Activated naive CD4-positive, alpha-beta T cell treated with anti-CD3 and anti-CD28 coated beads for 36 hours (primary cell): ENCODE measurements at places on chromosomes 11 and 22. TPM values are rescaled to one million over a fixed set of nuclear protein-coding genes. Genes with fewer than 3 reads are reported as not detected.
A peak's percentile ranks its signal among the peaks of the same experiment; 100 is the strongest.

- no peak overlapping the region for H3K27ac ChIP-seq
- no peaks in the 10 kb centered on the region for H3K4me1 ChIP-seq
- DNase-seq = no peak
- H3K4me3 ChIP-seq = no peak overlapping the region
Measured at GRCh38 chr11:72122607-72123006, 10.1 kb upstream of the ANAPC15 start.

- no peaks in the 10 kb centered on the region for H3K4me1 ChIP-seq
- H3K4me3 ChIP-seq = no peak overlapping the region
- no peak overlapping the region for H3K27ac ChIP-seq
- no peaks in the 10 kb centered on the region for H3K36me3 ChIP-seq
- no peak for DNase-seq
Measured at GRCh38 chr11:116697011-116697410, 75.8 kb downstream of the BUD13 start.

DNA sequence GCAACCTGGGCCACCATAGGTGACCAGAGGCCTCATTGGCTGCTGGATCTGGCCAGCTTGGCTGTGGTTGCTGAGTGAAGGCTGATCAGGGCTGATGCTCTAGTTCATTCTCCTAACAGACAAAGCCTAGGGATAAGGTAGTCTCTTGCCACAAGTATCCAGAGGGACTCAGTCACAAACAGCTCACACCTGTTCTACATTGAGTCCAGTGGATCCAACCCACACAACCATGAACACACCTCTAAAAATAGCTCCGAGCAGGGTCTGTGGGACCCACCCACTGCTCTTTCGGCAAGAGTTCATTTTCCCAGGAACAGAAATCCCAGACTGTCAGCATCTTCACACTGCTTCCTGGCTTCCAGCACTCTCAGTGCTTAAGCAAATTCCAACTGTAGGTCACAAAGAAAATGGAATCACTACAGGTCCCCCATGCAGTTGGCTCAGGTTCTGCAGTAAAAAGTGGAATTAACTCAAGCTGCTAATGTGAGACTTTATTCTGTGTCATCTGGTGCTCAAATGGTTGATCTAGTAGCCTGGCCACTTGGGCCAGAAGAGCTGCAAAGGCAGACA, 67.3 kb downstream of the PPFIBP2 start:
- peaks cover 41% of the 10 kb centered on the region for H3K4me1 ChIP-seq
- no peaks in the 10 kb centered on the region for H3K27me3 ChIP-seq
- no peak for DNase-seq
- H3K4me3 ChIP-seq = no peak overlapping the region
- H3K36me3 ChIP-seq = peaks cover 3% of the 10 kb centered on the region

DNA sequence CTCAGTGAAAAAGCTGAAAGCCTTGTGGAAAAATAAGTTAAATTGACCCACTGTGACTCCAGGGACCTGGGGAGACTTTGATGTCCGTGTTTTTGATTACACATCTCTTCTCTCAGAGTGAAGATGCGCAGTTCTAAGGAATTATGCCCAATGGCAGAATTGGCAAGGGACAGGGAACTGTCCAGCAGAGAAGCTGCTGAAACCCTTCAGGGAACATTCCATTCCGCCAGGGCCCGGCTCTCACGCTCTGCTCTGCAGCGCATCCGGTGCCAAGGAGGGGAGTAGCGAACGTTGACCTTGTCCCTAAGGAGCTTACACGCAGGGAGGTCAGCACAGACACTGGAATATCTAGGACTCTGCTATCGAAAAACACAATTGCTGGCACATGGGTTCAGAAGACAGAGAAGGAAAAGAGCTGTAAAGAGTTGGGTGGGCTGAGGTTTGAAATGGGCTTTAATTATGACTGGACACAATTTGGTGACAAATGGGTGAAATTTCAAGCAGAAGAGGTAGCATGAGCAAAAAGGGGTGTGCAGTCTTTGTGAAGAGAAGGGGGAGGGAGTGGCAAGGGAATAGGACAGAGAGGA, 64.5 kb upstream of the B3GAT1 start:
- DNase-seq = peak; percentile 17
- no peak overlapping the region for H3K4me3 ChIP-seq
- no peaks in the 10 kb centered on the region for H3K36me3 ChIP-seq
- H3K4me1 ChIP-seq = no peaks in the 10 kb centered on the region
- H3K27ac ChIP-seq = no peak overlapping the region
- peaks cover 32% of the 10 kb centered on the region for H3K27me3 ChIP-seq

DNA sequence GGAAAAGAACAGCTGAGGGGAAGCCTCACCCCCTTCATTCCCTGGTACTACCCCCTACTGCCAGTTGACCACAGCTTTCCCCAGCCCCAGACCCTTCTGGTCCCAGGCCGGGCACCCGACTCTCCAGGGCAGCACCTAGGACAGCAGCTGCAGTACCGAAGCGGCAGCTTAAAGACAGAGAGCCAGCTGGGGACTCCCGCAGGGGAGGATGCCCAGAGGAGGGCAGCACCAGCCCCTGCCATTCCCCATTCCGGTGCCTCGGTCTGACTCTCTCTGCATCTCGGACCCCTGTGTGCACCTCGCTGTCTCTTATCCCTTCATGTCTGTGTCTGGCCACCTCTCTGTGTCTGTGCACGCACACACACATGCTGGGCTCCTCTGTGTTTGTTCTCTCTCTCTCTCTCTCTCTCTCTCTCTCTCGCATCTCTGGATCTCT, 9.4 kb downstream of the IGSF9B start:
- DNase-seq = peak; percentile 82
- peaks cover 5% of the 10 kb centered on the region for H3K36me3 ChIP-seq
- H3K27me3 ChIP-seq = no peaks in the 10 kb centered on the region
- H3K27ac ChIP-seq = no peak overlapping the region

MS4A4E gene
- not detected for total RNA-seq

MMP12 gene
- total RNA-seq = not detected

OR52I2 gene
- not detected for total RNA-seq
